Fibroblast of skin of abdomen (primary cell): ENCODE measurements at places on chromosomes 12 and 14.
A peak's percentile ranks its signal among the peaks of the same experiment; 100 is the strongest.

- no peak for DNase-seq
Observed at GRCh38 chr14:62378057-62378456, 615.8 kb downstream of the SNAPC1 start.

DNA sequence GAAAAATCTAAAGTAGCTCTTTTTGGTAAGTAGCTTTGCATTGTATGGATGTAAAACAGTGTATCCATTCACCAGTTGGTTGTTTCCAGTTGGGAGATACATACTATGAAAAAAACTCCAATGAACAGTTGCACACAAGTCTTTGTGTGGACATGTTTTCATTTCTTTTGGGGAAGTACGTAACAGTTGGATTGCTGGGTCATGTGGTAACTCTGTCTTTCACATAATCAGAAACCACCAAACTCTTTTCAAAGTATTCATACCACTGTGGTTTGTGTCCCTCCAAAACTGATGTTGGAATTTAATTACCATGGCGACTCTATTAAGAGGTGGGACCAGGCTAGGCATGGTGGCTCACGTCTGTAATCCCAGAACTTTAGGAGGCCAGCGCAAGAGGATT, 58.9 kb upstream of the RESF1 start:
- DNase-seq, result no peak

DNA sequence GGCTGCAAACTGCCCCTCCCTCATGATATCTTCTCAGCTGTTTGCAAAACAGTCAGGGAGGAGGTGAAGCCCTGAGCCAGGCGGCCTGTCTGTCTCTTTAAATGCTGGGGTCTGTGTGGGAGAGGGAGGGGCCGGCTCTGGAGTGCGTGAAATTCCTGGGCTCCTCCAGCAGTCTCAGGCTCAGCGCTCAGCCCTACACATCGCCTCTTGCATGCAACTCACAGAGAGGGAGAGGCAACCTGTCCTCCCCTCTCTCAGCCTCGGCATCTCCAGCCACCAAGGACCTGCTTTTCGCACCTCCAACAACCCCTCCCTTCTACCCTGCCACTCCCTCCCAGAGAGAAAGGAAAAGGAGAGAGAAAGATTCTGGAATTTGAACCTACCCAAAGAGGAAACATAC, at the start of gene NRXN3:
Gene NRXN3, plus strand, starts transcription at position 171 of the 400 bp plus-strand sequence. CDS start 72,721 bp downstream, outside the sequence.
- DNase-seq, result no peak

DNA sequence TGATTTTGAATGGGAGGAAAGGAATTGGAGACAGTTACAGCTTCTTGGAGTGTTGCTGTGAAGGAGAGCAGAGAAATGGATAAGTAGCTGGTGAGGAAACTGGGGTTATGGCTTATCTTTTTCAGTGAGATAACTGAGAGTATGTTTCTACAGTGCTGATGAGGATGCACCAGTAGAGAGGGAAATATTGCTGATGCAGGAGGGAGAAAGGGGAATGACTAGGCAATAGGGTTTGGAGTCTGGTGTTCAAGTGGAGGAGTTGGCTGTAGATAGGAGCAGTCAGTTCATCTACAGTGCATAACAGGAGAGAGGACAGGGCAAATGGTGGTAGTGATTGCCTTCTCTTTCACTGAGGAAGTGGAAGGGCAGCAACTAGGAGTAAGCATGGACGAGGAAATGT, 33.0 kb downstream of the SPATS2 start:
- DNase-seq, result no peak

GRCh38 chr12:97301576-97301975, 161.0 kb upstream of the RMST start:
- DNase-seq, result no peak

DNA sequence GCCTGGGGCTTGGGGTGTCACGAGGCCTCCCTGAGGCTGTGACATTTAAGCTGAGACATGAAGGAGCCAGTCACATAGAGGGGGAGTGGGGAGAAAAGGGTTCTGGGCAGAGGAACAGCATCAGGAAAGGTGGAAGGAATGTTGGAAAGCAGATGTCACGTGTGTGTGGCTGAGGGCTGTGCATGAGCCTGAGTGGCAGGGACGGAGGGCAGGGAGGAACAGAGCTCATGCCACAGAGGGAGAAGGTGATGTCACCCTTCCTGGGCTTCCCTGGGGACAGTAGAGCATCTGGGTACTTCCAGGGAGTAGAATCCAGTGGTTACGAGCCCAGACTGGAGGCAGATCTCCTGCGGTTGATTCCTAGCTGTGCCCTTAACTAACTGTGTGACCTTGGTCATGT, 32.0 kb upstream of the JDP2 start:
- no peak for DNase-seq

DNA sequence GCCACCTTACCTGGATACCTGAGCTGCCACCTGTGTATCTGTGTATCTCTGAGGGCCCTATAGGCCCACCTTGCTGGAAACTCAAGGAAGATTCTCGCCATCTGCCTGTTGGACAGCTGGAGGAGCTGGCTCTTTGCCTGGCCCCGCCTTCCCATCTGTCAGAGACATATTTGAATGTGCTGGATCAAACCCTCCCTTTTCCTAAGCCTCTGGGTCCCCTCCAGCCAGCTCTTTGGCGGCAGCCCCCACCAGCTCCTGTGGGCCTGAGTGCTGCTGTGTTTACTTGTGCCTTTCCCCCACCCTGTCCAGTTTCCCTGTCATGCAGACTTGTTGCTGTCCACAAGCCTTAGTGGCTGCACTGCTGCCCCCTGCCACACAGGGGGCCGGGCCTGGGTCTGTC, 55.9 kb upstream of the SRSF5 start:
- peak; percentile 30 for DNase-seq

DNA sequence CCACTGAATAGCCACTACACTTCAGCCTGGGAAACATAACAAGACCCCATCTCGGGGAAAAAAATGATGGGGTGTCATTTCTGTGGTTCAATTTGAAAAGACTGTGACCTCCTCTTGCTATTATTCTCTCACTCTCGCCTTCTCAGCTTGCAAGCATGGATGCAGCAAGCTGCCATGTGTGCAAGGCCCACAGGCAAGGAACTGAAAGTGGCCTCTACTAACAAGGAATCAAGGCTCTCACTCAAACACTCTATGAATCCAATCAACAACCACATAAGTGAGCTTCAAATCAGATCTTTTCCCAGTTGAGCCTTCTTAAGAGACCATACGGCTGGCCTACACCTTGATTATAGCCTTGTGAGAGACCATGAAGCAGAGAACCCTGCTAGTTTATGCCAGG, 17.9 kb upstream of the DHRS7 start:
- DNase-seq, result no peak
